ENCODE measurements at places on chromosomes 5 and 9.

DNA sequence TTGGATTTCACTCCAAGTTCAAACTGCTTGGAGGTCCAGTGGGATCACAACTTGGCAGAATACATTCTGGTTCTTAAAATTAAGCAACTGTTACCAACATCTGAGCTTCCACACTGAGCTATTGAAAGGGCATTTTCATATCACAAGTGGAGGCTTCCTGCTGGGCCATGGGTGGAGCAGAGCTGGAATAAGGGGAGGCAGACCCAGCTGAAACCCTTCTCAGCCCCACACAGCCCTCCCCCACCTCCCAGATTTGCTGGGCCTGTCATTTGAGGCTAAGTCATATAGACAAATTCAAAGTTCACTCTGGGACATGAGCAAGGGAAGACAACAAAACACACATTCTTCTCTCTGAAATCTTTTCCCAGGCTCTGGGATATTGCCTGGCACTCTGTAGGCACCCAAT, 79.9 kb downstream of the ACTL7B start:
- no peak for DNase-seq

GRCh38 chr5:152164860-152165259, 240.2 kb upstream of the GLRA1 start:
- no peak for DNase-seq

DNA sequence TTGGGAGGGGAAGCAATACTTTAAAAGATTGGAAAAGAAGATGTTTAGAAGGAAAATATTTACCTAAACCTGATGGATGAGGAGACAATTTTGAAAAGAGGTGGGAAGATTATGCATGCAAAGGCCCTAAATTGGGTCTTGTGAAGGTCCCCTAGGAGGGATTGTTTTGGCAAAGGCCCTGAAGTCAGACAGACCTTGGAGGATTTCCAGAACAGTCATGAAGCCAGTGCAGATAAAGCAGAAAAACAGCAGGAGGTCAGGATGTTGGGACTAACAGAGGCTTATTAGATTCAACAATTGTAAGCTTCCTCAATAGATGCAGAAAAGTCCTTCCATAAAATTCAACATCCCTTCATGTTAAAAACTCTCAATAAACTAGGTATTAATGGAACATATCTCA, 361.0 kb upstream of the CDH6 start:
- DNase-seq: no peak

DNA sequence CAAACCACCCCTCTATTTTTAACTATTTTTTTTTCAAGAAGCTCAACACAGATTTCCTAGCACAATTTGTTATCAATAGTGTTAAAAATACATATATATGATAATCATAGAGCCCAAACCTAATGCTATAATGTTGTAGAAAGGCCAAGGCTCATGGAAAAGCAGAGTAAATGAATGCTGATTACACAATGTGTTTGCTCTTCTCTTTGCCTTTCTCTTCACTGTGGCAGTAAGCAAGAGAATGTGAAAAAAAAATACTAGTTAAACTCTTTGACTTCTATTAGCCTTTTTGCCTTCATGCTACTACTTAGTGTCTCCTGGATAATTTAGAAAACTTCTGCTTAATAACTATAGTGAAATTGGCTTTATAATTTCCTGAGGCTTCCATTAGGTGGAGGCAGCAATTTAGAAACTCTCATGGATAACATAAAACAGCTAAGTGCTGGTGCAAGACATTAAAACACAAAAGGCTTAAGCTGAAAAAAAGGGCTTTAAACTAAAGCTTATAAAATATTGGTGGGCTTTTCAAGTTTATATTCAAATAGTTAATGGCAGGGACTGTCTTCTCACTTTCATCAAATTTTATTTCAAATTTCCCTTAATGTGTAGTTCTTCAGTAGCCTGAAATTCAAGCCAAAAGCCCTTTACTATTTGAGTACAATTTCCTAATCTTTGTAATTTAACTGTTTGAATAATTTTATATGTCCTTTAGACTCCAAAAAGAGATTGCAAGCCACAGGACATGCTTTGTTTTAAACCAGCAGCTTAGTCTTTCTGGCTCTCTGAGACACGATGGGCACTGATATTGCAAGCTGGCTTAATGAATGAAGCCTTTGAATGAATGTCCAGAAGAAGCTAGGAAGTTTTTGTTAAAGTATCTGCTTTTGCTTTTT, 2031.8 kb upstream of the CDH6 start:
- no peak for DNase-seq

- no peak for DNase-seq
Measured at GRCh38 chr9:32385152-32385884, 875 bp downstream of the ACO1 start.

DNA sequence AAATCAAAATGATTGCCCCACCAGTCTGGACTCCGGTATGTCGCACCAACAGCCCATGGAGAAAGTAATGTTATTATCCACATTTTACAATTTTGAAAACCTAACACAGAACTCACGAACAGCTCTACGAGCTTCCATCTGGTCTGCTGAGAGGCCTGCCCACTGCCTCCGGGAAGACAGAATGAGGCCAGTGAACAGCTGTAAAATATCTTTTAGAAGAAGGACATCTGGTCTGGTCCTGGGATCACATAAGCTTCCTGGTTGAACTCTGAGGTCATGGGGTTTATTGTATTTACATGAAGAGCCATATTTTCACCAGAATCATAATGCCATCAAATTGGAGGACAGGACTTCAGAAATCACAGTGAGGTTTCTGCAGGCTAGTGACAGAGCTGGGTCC, 89.0 kb downstream of the FRMD3 start:
- no peak for DNase-seq

DNA sequence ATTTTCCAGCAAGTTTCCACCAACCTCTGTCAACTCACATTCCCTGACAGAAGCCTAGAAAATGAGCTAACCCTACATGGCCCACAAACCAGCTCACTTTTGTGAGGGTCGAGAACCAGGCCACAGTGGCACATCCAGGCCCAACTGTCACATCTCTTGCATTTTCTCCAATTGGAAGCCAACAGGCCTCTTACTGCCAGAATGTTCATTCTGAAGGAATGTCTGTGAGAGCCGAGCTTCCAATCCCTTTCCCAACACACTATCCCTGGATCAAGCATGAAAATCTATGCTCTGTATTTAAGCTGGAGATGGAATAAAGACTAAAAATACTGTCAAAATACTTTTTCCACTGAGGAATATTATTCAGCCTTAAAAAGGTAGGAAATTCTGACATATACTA, 20.0 kb downstream of the MARCHF3 start:
- no peak for DNase-seq

GRCh38 chr9:124780060-124780756, 3.3 kb downstream of the OLFML2A start:
- DNase-seq: peak; percentile 23

- DNase-seq: peak; percentile 10
Measured at GRCh38 chr5:76790632-76791290, 28.1 kb upstream of the F2RL1 start.

GRCh38 chr5:29005386-29005785, 1967.0 kb upstream of the CDH9 start:
- DNase-seq: no peak

DNA sequence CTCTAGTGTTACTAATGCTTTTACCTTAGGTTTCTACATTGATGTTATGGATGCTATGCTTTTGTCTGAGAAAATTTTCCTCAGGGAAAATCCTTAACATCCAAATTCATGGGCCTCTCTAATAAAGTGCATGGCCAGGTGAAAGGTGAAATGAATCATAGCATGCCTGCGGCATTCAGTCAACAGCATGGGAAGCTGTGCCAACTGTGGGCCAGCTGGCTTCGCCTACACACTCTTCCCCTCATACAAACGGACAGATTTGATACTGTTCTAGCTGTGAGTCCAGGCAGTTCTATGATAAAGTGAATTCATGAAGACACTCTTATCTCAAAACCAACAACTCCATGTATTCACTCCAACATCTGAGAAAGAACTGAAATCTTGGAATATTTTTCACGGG, 374.1 kb downstream of the PLK2 start:
- DNase-seq: no peak

DNA sequence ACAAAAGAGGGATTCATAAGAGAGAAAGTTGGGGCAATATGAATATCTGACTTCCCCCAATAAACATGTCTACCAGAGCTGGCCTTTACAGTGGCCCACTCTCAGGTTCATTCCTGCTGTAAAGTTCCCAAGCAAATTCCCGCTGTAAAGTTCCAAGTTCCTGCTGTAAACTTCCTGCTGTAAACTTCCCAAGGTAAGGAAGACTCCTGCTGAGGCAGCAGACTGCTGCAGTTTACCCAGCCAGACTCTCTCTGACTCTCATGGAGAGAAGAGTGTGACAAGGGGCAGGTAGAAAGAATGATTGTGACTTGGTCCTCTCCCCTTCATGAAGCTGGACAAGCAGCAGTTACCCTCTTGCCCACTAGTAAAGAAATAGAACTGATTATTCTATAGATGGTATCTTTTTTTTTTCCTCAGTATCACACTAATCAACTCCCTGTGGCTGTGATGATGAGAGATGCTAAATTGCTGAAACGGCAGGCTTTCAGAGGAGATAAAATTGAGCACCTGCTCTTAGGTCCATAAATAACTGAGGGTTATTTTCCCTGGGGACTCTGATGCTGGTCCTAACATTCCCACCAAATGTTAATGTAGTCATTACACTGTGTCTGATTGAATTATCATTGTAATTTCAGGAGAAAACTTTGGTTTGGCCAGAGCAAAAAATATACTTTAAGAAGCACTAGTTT, 220.4 kb downstream of the PARP8 start:
- DNase-seq: no peak

DNA sequence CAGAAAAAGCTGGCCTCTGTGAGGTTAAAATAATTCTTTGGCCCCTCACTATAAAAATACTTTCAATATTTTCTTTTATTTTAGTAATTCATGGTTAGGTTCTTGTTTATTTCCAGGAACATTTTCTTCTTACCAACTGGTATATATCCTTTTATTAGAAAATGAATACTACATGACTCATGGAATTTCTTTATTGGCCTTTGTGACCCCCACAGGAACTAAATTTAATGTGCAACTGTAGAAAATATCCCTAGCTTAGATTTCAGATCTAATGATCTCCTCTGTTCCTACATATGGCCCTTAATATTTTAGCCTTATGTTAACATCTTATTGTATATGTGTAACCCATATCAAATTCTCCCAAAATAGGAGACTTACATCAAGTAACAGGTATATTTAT, 429.9 kb downstream of the NR2F1-AS1 start:
- DNase-seq: no peak

DNA sequence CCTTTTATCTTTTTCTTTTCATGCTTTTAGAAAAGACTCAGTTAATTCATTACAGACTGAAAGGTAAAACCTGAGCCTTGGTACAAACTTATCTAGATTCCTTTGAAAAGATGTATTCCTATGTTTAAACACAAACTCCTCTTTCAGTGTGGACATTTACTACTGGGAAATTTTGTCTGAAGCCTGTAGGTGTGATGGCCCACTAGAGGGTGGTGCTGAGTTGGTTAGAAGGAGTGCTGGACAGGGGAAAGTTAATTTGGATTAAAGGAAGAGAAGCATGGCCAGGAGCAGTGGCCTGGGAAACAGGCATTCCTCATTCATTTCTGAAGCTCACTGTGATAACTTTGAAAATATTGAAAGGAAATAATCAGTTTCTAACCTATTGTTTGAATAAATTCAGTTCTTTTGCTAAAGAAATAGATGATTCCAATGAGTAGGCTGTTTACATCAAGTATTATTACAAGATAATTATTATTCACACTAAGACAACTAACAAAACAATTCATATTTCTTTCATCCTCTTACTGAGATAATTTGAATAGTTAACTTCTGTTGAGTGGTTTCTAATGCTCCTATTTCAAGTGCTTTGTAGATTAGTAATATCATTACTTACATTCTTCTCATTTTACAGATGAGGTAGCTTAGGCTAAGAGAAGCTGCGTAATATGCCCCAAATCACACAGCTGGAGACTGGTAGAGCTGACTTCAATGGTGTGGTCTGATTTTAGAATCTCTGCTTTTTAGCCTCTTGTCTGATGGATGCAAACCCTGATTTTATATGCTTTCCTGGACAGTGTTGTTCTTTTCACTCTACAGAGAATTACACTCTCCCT, 150.9 kb downstream of the ADGRV1 start:
- DNase-seq: no peak

DNA sequence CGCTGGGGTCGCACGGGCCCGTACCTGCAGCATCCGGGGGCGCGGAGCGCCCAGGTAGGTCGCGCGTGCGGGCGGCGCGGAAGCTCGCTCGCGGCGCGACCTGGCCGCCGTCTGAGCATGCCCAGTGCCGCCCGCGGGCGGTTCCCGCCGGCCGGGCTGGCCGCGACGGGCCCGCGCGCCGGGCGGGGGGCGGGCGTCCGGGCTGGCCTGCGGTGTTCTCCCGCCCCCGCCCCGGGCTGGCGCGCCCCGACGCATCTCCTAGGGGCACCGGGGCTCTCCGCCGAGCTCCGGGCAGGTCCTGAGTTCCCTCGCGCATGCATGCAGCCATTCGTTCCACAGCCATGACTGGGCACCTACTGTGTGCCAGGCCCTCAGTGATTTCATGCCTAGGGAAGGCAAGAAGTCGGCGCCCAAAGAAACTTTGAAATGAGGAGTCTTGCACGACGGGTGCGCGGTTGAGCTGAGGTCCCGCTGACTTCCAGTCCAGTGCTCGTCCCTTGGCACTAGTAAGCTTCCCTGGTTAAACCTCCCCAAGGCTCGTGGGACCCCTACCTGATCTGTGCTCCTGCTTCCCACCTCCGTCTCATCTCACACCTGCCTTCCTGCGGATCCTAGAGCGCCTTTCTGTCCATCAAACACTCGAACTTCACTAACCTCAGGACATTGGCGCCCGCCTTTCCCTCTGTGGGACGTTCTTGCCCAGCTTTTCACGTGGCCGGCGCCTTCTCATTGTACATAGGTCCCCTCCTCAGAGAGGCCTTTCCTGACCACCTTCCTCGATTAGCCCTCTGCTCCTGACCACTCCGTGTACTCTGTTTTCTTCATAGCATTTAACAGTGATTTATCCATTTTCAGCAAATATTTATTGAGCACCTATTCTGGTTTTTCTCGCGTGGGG, at the start of gene PTPN3:
PTPN3 (minus strand) TSS at position 113 of the 898 bp plus-strand sequence. CDS start 34,873 bp downstream, outside the sequence.
- no peak for DNase-seq

DNA sequence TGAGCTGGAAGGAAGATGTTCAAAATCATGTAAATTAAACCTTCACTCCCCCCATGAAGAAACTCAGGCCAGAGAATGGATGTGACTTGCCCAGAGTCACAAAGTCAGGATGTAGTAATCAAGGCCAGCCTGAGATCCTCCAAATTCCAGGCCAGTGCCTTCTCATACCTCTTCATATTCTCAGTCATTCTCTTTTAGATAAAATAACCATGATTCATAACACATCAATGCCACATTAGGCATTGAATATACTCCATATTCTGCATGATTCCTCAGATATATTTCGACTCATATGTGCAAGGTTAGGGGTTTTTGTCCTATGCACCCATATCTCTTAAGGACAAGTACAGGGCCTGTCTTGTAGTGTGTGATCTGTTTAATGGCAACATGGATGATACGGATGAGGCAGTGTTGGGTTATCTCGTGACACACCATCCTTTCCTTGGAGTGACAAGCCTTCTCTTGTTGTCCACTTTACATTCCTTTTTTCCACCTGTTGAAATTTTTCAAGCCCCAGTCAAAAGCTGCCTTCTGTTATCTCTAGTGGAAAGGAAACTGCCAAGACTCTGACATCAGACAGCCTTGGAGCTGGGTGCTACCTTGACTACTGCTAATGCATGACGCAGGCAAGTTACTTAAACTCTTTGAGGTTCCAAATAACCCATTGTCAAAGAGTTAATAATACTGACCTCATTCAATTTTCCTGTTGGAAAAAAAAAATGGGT, 227.5 kb upstream of the NR4A3 start:
- no peak for DNase-seq
